ENCODE measurements at places on chromosomes 11 and 22.
A peak's percentile ranks its signal among the peaks of the same experiment; 100 is the strongest.

DNA sequence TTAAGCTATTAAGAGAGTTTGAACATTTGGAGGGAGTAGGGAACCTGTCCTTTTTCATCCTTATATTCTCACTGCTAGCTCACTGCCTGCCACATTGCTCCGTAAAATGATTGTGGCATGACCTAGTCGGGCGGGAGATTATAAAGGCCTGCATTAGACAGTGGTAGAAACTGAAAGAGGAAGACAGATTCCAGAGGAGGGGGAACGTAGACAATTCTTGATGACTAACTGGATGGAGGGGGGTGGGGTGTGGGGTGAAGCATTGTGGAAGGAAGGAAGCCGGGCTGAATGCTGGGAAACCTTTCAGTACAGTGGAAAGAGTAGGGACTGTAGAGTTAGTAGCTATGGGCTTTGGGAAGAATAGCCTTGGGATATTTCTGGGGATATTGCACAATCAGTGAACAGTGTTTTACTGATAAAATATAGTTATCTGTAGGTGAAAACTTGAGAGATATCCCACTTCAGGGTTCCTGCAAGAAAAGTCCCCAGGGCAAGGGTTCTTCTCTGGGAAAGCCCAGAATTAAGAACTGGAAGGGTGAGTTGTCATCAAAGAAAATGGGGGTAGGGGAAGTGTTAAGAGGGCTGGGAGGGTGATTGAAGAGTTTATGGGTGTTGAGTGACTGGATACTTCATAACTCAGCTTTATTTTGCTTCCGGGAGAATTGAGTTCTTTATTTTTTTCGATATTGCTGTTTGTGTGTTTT, 2.1 kb downstream of the MED15 start:
- DNase-seq = peak; percentile 31

DNA sequence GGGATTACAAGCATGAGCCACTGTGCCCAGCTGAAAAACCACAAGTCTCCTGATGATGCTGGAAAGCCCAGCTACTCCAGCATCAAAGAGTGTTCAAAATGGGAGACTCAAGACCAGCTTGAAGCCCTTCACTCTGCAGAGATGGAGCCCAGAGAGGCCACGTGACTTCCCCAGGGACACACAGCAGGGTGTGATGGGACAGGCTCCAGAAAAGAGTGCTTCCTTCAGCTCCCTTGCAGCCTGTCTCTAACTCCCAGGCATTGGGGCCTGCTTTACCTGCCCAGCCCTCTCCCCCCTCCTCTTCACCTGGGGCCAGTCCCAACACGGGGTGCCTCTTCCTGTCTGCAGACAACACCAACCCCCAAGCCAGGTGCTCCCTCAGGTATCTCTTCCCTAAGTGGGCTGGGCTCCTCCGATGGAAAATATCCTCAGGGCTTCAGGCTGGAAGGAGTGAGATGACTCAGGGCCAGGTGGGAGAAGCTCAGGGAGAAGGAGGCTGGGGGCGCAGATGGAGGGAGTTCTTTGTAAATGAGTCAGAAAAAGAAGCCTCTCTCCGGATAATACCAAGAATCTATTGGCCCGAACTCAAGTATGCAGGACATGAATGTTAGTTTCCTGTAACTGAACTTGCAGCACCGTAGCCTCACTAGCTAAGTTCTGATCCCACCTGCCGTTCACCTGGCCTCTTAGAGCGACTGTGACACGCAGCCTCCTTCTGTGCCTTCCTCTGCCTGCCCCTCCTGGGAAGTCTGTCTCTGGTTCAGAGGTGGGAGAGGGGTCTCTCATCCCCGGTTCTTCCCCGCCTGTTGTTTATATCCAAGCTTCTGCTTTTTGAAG, 326.6 kb downstream of the MN1 start:
- DNase-seq = no peak

GRCh38 chr11:95565724-95566141, 223.8 kb downstream of the FAM76B start:
- no peak for DNase-seq

- no peak for DNase-seq
These were observed 628.6 kb upstream of the KIRREL3 start for GRCh38 chr11:127629200-127629599.

- DNase-seq = no peak
These were observed 35.9 kb downstream of the CTTN start for GRCh38 chr11:70433966-70434812.

DNA sequence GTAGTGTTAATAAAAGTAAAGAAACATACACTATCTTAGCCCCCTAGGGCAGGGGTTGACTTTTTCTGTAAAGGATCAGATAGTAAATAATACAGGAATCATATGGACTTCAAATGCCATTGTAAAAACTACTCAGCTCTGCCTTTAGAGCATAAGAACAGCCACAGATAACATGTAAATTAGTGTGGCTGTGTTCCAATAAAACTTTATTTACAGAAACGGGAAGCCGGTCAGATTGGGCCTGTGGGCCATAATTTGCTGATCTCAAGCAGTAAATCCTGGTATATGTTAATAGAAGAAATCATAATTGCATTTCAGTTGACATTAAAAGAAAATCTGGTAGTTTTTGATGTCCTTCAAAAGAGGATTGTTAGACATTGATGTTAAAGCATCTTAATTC, 76.5 kb downstream of the ZC3H12C start:
- no peak for DNase-seq

DNA sequence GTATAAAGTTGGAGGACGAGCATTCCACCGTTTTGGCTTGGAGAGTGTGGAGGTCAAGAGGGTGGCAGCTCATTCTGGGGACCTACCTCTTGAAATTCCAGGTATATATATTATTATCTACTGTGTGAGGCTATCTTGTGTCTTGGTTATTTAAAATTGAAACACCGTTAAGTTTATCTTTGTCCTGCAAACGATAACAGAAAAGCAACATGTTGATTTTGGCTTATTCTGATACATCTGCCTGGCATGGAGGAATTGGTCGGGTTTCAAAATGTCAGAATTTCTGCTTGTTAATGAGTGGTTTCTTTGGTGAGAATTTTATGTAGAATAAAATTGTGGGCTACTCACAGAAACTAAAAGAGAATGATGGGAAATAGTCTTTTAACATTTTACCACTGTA, 54.4 kb downstream of the SVIP start:
- no peak for DNase-seq

All from stimulated activated CD4-positive, alpha-beta T cell treated with anti-CD3 and anti-CD28 coated beads, Interleukin-1b, Interleukin-23, amount 100 ng/mL, for 4 hours (primary cell).